ENCODE measurements at places on chromosomes 7 and 10.

DNA sequence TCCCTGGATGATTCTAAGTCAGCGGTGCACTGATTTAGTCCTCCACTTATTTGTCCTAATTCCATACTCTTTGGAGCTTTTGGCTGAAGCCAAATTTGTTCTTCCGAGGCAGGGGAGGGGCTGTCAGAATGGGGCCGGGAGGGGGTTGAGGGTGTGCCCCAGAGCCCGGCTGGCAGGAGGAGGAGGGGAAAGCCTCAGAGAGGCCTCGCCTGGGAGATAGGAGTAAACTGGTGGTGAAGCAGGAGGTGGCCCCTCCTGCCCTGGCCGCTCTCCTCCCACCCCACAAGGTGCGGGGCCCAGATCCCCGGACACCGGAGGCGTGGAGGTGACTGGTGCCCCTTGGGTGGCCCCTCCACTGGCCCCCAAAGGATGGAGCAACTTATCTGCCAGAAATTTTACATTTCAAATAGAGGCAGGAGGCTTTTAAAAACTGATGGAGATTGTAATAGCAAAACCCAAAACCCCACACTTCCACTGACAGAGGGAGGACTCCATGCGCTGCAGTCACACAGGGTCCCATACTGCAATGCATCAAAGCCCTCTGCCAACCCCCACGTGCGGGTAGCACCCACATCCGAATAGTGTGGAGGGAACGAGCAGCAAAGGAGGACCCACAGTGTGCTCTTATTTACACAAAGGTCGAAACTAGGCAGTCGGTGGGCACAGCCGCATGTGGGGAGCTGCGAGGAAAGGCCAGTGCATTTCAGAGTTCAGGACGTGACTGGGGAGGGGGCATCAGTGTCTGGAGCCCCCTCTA is 61.9 kb downstream of the CAMK2B start:
- DNase-seq, result no peak

DNA sequence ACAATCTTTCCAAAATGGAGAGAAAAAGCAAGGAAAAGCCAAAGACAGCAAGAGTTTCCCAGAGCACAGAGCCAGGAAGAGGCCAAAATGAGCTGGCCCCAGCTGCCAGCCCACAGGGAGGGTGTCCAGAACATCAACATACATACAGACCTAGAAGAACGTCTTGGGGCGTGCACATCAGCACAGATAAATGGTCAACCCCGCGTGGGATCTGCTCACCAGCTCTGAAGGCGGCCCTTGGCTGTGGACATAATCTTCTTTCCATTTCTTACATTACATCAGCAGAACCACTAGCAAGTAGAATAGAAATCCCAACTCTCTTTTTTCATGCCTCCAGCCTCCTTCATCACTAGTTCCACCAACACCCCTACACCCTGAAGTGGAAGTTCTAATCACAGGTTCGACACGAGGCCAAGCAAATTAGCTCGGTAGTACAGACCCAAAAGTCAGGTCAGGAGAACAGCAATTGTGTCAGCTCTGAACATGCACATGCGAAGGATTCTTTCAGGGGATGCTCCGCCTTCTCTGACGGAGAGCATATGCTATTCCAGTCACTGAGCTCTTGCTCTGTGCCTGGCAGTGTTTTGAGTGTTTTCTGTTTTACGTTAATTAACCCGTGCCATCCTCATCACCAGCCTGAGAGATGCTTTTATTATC is 16.4 kb downstream of the SH3PXD2A start:
- no peak for DNase-seq

DNA sequence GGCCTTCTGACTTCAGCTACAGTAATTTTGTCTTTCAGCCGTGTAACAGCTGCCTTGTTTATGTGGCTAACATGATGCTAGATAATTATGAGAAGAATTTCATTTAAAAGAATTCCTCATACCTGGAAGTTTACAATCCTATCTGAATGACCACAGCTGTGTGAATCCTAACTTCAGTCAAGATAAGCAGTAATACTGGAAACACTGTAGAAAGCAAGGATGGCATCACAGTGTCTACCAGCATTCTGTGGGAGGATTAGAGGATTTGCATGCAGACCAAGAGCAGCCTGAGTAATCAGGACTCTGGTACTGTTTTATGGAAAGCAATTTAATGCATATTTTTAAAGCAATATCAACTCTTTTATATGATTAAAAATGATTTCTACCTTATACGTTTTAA is 282.4 kb downstream of the EXOC4 start:
- no peak for DNase-seq

DNA sequence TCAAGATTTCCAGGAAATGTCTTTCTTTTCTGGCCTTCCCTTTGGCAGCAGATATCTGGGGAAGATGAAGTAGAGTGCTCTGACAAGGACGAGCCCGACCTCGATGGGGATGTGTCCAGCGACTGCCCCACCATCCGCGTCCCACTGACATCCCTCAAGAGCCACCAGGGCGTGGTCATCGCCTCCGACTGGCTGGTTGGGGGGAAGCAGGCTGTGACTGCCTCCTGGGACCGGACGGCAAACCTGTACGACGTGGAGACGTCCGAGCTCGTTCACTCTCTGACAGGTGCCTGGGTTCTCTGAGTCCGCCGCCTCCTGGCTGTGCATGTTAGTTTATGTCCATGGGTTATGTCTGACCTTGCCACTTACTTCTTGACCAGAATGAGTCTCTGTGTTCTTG is 47.4 kb downstream of the WDR37 start:
- no peak for DNase-seq

DNA sequence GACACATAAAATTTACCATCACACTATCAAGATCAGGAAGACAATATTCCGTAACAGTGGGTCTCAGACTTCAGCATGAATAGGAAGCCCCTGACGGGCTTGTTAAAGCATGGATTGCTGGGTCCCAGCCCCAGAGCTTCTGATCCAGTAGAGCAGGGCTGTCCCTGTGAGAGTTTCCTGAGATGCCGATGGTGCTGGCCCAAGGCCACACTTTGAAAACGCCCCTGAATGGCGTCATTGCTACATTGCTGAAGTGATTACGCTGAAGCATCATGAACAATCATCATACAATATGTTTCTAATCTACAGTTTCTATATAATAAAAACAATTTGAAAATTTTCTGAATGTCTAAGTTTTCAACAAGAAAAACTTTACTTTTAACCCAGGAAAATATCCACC is 38.0 kb upstream of the TMEM72 start:
- DNase-seq, result no peak

DNA sequence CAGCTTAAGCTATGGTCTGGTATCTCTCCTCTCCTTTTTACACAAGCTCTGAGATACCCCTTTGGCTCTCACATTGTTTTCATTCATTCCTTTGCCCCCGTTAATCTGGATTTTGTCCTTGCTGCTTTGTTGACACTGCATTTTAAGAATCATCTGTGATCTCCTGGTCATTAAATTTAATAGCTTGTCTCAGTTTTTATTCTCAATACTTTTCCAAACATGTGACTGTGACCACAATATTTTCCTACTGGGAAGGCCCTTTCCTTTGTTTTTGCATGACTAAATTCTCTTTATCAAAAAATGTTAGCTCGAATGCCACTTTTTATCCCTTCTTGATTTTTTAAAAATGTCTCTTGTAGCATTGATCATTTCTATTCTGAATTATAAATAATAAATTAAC is 171.2 kb downstream of the SUGCT start:
- no peak for DNase-seq

DNA sequence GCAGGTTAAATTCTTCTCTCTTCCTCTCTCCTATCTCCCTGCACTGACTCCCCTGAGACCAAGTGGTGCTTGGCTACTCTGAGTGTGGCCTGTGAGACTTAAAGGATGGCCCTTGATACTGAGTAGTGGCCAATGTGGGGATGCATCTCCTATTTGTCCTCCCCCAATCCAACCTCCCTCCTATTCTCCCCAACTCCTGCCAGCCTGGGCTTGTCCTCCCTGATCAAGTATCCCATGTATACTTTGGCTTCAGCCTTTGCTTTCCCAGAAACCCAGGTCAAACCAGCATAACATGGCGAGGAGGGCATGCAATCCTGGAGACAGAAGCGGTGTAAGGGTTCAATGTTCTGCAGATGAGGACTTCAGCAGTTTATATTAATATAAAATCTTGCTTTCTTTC is 77.9 kb upstream of the GRB10 start:
- DNase-seq, result no peak

- no peak for DNase-seq
Observed at GRCh38 chr7:156065400-156065799, 253.1 kb upstream of the SHH start.

GRCh38 chr10:91214911-91215310 is 5.6 kb upstream of the PCGF5 start:
- no peak for DNase-seq

- DNase-seq, result no peak
Observed at GRCh38 chr10:108060246-108060645, 895.7 kb upstream of the SORCS1 start.

GRCh38 chr10:103448746-103449145 is 3.4 kb downstream of the CALHM2 start:
- DNase-seq, result no peak

GRCh38 chr10:87744606-87745005 is 73.4 kb downstream of the ATAD1 start:
- no peak for DNase-seq

- DNase-seq, result no peak
Observed at GRCh38 chr7:159172400-159172799, 27.7 kb upstream of the VIPR2 start.

DNA sequence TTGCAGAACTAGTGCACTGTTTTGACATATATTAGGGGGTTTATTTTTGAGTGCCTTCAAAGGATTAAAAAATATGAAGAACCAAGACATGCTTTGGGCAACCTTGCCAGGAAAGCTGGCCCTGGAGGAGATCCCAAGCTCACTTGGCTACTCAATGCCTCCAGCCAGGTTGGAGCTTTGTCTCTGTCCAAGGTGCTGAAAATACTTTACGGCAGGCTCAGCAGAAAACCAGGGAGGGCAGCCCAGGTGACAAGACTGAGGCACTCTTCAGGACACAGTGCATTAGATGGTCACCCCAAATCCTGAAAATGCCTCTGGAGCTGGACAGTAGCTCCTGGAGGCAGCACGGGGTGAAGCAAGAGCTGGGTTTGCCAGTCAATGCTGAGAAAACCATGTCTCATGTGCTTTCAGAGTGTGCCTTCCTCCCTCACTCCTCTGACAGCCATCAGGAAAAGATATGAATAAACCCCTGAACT is 5.8 kb upstream of the KCNH2 start:
- no peak for DNase-seq

- DNase-seq, result no peak
Observed at GRCh38 chr7:132383962-132384361, 192.3 kb downstream of the PLXNA4 start.

GRCh38 chr10:72264536-72264935 is 9.2 kb upstream of the DDIT4 start:
- no peak for DNase-seq

DNA sequence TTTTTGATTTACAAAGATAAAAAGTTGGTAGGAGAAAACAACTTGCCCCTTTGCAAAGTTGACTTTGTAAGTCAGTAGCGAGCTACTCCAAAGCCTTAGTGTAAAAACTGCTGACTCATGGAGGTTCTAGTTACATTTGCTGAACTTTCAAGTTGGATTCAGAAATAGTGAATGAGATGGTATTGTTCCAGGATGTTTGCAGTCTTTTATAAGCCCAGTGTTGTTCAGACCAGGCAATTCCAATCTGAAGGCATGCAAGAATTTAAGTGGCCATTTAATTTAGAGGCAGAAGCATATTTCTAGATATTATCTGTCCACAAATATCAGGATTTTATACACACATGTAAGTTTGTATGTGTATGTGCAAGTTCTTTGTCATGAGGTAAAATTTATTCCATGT is 21.6 kb downstream of the TES start:
- DNase-seq, result no peak

GRCh38 chr7:5543361-5543760 is 119.7 kb upstream of the TNRC18 start:
- no peak for DNase-seq

DNA sequence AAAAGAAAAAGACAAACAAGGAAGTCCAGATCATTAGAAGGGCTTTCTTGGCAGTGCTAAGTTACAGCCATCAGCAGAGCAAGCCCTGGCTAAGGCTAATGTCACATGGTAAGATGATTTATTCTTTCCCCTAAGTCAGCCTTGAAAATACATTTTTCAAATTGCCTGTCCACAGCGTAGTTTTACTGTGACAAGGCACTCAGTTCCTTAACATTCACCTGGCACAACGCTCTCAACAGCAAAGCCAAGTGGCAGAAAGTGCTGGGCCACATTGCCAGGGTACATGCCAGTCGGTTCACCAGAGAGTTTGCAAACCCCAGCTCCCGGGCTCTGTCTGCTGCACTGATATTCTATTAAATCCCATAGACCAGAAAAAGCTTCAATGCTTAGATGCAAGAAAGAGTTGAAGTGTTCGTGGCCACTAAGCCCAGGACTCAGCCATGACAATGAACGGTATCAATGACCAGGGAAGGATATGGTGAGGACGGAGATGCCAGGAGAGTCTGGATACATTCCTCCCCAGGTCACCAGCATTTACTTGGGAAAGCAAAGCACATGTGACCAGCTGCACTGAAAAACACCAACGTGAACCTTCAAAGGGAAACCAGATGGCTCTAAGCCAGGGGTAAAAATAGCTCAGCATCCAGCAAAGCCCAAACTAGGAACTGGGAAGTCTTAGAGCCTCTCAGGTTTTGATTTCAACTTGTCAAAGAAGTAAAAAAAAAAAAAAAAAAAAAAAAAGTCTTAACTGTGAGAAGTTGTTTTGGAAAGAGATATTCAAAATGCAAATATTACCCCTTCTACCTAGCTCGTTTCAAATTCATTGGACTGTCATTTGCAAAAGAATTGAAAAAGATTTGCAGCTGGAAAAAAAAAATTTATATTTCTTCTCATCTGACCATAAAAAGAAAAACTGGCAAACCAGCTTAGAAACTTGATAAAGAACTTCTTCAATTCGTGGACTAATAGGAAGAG is 23.9 kb upstream of the MPP7 start:
- no peak for DNase-seq

GRCh38 chr7:150341263-150342120 is at the start of gene RARRES2:
RARRES2 (minus strand) TSS chr7:150341629; CDS start chr7:150340609, 1,020 bp downstream.
- no peak for DNase-seq

DNA sequence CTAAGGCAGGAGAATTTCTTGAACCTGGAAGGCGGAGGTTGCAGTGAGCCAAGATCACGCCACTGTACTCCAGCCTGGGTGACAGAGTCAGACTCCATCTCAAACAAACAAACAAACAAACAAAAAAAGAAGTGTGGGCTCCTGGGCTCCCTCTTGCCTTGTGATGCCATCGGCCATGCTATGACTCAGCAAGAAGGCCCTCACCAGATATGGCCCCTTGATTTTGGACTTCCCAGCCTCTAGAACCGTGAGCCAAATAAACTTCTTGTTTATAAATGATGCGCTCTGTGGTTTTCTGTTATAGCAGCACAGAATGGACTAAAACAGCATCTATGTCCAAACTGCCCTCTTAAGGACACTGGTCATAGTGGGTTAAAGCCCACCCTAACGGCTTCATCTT is 29.9 kb upstream of the RHEB start:
- no peak for DNase-seq

GRCh38 chr7:1818575-1819258 is 148.6 kb downstream of the ELFN1 start:
- DNase-seq, result no peak

DNA sequence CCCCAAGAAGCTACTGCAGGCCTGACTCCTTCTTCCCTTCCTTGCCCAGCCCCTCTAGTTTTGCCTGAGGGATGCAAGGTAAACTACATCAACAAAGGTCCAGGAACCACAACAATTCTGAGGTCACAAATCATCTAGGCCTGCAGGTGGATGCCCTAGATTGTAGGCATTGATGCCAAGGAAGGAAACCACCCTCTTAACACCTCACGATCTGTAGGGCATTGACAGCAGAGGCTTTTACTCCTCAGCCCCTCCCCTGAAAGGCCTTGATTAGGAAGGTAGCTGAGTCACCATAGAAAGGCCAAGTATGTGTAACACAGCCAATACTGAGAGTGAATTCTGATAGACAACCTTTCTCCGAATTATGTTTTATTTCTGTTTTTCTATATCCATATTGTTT is 46.7 kb upstream of the FAM3C start:
- DNase-seq, result no peak

Data from GM12892 (cell line).